ENCODE measurements at places on chromosomes 4 and X. TPM values are rescaled to one million over a fixed set of nuclear protein-coding genes. Genes with fewer than 3 reads are reported as not detected.
A peak's percentile ranks its signal among the peaks of the same experiment; 100 is the strongest.

GRCh38 chr4:55468724-55469123 is 73.0 kb downstream of the TMEM165 start:
- DNase-seq, result no peak

BGN gene
- 27.4 TPM for total RNA-seq

DNA sequence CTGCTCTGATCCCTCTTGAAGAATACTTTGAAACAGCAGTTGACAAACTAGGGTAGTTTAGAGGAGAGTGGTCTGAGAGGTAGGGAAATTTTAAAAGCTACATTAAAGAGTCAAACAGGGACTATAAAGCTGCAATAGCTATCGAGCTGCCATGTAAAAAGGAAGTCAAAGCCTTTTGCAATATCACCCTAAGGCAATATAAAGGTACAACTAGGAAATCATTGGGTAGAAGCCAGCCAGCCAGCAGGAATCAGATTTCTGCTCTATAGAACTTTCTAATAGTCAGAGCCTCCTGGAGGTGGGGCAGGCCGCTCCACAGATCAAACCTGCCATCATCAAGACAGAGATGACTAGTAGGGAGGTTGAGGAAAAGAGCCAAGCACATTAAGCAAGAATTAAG is 15.2 kb upstream of the PHOX2B start:
- no peak for DNase-seq

DNA sequence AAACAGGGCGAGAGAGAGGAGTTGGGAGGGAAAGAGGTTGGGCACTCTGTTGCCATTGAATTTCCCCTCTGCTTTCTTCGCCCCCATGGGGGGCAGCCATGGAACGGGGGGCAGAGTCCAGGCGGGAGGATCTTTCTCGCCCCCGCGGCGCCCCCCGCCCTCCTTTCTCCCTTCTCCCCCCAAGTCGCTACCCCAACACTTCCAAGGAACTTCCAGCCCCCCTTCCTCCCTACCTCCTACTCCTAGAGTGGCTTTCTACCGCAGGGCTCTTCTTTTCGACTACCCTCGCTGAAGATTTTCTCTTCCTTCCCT is 594 bp upstream of the STAG2 start:
- DNase-seq, result no peak

VEGFC gene
- 10.8 TPM for total RNA-seq

GRCh38 chr4:147039976-147040575 is 94.4 kb upstream of the TTC29 start:
- DNase-seq, result no peak

GRCh38 chr4:147696866-147697265 is 12.9 kb upstream of the PRMT9 start:
- no peak for DNase-seq

SOX3 gene
- not detected for total RNA-seq

DNA sequence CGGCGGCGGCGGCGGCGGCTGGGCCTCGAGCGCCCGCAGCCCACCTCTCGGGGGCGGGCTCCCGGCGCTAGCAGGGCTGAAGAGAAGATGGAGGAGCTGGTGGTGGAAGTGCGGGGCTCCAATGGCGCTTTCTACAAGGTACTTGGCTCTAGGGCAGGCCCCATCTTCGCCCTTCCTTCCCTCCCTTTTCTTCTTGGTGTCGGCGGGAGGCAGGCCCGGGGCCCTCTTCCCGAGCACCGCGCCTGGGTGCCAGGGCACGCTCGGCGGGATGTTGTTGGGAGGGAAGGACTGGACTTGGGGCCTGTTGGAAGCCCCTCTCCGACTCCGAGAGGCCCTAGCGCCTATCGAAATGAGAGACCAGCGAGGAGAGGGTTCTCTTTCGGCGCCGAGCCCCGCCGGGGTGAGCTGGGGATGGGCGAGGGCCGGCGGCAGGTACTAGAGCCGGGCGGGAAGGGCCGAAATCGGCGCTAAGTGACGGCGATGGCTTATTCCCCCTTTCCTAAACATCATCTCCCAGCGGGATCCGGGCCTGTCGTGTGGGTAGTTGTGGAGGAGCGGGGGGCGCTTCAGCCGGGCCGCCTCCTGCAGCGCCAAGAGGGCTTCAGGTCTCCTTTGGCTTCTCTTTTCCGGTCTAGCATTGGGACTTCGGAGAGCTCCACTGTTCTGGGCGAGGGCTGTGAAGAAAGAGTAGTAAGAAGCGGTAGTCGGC is 528 bp downstream of the FMR1 start:
- DNase-seq, result peak; percentile 50

DNA sequence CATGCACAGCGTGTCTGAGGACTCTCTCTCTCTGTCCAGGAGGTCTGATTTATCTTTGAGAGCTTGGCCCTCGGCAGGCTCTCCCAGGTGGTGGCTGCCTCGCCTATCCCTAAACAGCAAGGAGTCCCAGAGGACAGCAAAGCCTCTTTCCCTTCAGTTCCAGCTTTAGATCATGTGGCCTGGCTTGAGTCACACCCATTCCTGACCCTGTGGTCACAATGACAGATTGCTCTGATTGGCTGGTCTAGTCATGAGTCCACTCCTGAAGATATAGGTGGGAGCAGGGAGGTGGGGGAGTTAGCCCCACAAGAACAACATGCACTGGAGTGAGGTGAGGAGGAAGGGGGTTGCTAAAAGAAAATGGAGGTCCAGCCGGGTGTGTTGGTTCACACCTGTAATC is 12.1 kb upstream of the PORCN start:
- DNase-seq, result no peak

SLC7A11 gene
- 16.5 TPM for total RNA-seq

DNA sequence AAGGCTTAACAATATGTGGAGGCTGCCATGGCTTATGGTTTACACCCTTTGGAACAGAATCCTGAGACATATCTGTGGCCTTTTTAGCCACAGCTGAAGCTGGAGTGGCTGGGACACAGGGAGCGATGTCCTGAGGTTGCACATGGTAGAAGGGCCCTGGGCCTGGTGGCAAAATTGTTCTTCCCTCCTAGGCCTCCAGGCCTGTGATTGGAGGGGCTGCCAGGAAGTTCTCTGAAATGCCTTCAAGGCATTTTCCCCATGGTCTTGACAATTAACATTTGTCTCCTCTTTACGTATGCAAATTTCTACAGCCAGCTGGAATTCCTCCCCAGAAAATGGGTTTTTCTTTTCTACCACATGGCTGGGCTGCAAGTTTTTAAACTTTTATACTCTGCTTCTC is 39.1 kb upstream of the MAGEA8 start:
- DNase-seq, result no peak

- no peak for DNase-seq
Measured at GRCh38 chr4:129994715-129995114, 898.8 kb downstream of the C4orf33 start.

DNA sequence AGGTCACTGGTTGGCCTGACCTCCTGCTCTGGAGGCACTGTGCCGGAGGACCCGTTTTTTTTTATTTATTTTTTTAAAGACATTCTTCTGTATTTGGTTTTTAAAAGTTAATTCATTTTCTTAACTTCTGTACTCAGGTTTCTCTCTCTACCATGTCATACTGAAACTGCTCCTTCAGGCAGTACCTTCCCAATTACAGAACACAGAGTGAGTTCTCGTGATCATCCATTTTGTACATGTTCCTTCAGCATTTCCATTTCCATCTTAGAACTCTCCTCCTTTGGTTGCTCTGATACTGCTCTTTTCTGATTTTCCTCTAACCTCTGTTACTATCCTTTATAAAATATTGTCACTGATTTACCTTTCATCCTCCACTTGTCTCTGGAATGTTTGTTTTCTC is 17.9 kb downstream of the UBE2K start:
- no peak for DNase-seq

MAOB gene
- 0.23 TPM for total RNA-seq

- no peak for DNase-seq
Measured at GRCh38 chr4:118826723-118827444, 9.0 kb downstream of the SEC24D start.

CRLF2 gene
- total RNA-seq, result not detected

GRCh38 chr4:74353858-74354257 is 11.1 kb upstream of the EREG start:
- no peak for DNase-seq

DNA sequence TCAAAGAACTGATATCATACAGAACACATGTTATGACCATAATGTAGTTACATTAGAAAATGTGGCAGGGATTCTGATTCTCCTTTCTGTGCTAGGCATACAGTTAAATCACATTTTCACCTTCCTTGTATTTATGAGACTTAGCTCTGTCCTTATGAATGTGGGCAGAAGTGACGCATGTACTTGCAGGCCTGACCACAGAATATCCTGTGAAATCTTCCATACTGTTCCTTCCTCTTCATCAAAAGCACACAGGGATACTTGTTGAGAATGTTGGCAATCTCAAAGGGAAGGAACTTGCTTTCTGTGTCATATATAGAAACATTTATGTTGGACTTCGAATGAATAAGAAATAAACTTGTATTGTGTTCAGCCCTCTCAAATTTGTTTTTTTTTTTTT is 17.2 kb upstream of the MYOZ2 start:
- peak; percentile 85 for DNase-seq

APLN gene
- total RNA-seq, result 124 TPM

- no peak for DNase-seq
Measured at GRCh38 chrX:133992882-133993281, 7.5 kb upstream of the GPC3 start.

DNA sequence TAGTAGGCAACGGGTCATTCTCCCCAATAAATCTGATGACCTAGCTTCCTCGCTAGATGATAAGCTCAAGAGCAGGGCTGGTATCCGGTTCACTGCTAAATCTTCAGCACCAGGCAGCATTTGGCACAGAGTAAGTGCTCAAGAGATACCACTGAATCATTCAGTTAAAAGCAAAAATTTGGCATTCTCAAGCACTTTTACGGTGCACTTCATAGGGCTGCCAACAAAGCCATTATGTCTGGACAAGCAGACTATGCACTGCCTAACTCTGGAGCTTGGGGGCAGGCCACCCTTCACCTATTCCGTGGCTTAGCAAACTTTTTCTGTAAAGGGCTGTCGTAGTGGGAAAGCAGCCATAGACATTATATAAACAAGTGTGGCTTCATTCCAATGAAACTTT is 23.8 kb upstream of the CXorf38 start:
- DNase-seq, result no peak

IGBP1 gene
- total RNA-seq, result 69.9 TPM

- peak; percentile 88 for DNase-seq
Measured at GRCh38 chrX:154727871-154728270, 23.0 kb downstream of the GAB3 start.

- DNase-seq, result no peak
Measured at GRCh38 chr4:48227662-48228061, 42.0 kb downstream of the TEC start.
